Neural crest cell (in vitro differentiated cells): ENCODE measurements at places on chromosomes 1 and 21.

DNA sequence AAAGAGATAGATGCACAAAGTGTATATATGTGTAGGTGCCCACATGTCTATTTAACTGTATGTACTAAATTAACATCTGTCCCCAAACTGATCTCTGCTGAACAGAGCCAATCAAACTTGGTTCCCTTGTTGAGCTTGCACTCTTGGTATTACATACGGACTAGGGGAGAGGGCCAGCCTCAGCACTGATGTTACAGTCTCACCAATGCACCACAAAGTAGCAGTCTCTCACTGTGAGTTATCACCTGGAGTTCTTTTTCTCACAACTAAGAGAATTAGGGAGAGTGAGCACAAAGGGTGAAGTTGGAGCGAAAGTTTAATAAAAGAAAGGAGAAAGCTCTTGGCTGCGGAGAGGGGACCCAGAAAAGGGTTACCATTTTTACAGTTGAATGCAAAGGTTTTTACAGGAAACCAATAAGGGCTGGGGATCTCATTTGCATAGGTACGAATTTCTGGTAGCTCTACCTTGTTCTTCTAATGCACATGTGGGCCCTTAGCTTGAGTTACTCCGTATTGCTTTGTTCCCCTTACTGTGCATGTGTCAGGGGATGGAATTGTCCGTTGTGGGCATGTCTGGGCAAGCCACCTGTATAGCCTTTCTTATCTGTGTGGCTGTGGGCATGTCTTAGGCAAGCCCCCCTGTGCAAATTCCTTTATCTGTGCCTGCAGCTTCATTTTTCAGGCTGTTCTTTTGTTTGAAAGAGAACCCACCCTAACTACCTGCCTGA, 13.3 kb upstream of the CHI3L2 start:
- DNase-seq: no peak

GRCh38 chr1:86596741-86597290, 49.9 kb downstream of the CLCA4 start:
- no peak for DNase-seq

GRCh38 chr1:224623310-224623714, 7.2 kb downstream of the CNIH3 start:
- DNase-seq: no peak

GRCh38 chr21:21000591-21001175, 2.5 kb downstream of the NCAM2 start:
- DNase-seq: no peak

DNA sequence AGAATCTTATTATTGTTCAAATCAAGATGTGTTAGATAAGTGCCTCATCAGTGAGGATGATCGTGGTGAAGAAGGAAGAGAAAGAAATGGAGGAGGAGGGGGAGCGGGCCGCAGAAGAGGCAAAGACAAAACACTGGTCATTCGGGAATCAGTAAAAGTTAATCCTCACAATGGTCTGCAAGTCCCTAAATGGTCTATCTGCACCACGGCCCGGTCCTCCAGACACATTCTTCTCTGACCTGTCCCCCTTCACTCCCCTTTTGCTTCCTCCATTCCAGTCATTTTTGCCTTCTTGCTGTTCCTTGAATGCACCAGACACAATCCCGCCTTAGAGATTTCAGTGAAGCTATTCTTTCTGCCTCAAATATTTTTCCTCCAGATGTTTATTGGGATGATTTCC, 240.1 kb upstream of the ADGRL2 start:
- no peak for DNase-seq

- DNase-seq: no peak
Observed at GRCh38 chr1:27005648-27006496, 6.8 kb downstream of the TENT5B start.

DNA sequence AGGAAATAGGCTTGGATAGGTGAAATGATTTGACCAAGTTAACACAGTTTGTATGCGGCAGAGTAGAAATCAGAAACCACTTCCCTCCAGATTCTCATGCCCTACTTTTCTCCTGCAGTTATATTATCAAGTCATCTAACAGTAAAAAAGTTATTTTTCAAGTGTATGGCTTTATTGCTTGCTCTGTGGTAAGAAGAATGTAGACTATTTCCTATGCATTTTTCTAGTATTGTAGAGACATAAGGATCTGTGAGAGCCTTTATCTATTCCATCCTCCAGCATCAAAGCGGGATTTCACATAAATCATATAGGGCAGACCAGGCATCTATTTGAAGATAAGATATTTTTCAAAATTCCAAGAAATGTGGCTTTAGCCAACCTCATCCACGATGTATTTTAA, 208.5 kb downstream of the TTLL7 start:
- DNase-seq: no peak

DNA sequence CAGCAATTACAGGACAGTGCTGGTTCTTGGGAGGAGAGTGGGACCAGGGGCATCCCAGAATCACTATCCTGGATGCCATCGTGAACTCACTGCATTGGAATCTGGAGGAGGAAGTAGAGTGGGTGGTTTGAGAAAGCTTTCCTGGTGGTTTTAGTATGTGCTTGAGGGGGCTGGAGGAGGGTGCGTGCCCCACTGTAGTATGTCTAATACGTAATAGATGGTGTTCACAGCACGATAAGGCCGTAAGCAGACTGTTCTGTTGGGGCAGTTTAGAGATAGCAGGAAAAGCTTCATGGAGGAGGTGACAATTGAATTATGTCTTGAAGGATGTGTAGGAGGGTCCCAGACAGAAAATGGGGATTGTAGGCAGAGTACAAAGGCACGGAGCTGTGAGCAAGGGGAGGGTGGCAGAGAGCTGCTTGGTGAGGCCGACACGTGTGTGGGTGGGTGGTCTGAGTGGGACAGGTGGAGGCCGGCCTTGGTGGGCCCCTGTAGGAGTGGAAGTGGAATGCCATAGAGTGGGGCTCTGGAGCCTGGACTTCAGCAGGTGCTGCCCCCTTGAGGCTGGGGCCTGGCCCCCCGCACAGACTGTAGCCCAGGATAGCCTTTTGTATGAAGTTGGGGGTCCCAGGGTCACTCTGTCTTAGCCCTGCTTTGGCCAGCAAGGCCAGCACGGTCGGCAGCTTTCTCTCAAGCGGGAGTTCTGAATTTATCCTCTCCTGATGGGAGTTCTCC, 37.0 kb downstream of the IL6R start:
- no peak for DNase-seq

- DNase-seq: no peak
Observed at GRCh38 chr1:107100331-107100984, 40.4 kb upstream of the NTNG1 start.

- no peak for DNase-seq
Observed at GRCh38 chr21:33126569-33126968, 56.6 kb downstream of the OLIG1 start.

GRCh38 chr1:6834366-6834765, 49.1 kb downstream of the CAMTA1 start:
- DNase-seq: no peak

- DNase-seq: peak; percentile 84
Observed at GRCh38 chr21:44949779-44950198, 10.0 kb downstream of the SLX9 start.

DNA sequence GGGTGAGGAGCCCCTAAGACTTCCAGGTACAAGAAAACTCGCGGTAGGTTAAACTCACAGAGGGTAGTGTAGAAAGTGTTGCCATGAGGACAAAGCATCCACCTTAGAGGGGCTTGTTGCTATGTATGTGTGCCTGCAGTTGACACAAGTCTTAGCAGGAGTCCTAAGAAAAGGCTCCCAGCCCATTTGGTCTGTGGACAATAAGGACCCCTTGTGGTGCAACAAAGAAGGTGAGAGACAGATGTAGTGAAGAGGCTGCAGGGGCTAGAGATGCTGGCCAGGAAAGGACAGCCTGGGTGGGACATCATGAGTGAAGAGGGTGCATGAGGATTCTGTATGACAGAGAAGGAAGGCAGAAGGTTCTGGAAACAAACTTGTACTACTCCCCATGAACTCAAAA, 36.3 kb upstream of the IL10 start:
- no peak for DNase-seq

DNA sequence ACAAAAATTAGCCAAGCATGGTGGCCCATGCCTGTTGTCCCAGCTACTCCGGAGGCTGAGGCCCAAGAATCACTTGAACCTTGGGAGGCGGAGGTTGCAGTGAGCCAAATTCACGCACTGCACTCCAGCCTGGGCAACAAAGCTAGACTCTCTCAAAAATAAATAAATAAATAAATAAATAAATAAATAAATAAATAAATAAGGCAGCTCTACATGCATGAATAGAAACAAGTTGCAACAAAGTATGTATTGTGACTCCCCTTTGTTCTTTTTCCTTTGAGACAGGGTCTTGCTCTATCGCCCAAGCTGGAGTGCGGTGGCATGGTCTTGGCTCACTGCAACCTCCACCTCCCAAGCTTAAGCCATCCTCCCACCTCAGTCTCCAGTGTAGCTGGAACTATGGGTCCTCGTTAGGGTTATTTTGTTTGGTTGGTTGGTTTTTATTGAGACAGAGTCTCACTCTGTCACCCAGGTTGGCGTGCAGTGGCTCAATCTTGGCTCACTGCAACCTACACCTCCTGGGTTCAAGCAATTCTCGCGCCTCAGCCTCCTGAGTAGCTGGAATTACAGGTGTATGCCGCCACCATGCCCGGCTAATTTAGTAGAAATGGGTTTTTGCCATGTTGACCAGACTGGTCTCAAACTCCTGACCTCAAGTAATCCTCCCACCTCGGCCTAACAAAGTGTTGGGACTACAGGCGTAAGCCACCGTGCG, 8.0 kb downstream of the USP48 start:
- no peak for DNase-seq

DNA sequence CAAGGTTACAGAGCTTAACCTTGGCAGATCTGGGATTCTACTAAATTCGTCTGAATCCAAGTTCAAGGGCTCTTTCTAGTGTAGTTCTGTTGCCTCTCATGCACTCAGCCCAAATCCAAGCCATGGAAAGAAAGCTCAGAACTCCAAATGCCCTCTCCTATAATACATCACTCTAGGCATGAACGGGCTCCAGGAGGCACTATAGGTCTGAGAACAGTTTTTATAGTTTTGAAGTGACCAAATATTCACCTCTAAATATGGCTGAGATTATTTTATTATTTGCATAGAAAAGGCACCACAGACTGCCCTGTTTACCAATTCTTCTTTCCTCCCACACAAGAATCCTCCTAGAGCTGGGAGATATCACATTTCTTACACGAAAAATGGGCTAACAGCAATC, 327.9 kb upstream of the BEND5 start:
- no peak for DNase-seq

DNA sequence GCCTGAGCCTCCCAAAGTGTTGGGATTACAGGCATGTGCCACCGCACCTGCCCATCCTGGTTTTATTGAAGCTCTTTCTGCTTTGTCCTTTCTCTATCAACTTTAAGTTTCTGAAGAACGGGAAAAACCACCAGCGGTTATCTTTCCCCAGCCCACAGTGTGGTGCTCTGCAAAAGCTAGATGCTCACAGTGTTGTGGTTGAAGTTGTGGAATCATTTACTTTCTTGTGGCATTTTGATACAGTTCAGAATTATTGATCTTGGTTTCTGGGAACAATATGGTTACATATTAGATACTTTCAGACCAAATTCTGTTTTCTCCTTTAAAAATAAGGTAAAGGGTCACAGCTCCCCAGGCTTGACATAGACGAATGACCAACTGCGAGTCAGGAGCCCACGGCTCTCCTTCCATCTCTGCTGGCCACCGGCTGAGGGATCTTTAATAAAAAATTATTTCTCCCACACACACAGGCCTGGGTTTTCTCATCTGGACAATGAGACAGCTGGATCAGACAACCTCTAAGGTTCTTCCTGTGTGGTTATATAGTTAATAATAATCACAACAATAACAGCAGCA, 385.3 kb downstream of the SETD4 start:
- no peak for DNase-seq
